Activated CD4-positive, alpha-beta T cell treated with anti-CD3 and anti-CD28 coated beads, Interleukin-2, amount 10 ng/mL, durations not matched to agents 7 days and 5 days (primary cell): ENCODE measurements at places on chromosomes 11 and 22.
A peak's percentile ranks its signal among the peaks of the same experiment; 100 is the strongest.

GRCh38 chr11:77039491-77040400 lies 5.5 kb downstream of the B3GNT6 start:
- DNase-seq = peak; percentile 32

DNA sequence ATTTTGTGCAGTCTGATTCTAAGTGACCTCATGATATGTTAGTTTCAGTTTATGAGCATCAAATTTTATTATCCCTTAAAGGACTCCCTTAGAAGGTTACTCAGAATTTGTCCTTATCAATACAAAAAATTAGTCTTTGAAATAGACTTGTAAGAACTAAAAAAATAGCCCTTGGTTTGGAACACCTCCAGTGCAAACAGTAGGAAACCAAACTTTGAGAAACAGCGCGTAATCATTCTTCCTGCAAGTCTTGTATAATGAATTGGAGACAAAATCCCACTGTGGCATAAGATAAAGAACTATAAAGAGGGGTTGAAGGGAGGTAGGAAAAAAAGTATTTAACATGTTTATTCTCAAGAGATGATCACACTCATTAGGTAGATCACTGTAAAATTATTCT lies 10.8 kb upstream of the MSANTD4 start:
- no peak for DNase-seq

GRCh38 chr22:23102776-23103175 lies 32.5 kb downstream of the GNAZ start:
- DNase-seq = no peak

GRCh38 chr11:73019996-73020395 lies 122.1 kb downstream of the FCHSD2 start:
- no peak for DNase-seq

DNA sequence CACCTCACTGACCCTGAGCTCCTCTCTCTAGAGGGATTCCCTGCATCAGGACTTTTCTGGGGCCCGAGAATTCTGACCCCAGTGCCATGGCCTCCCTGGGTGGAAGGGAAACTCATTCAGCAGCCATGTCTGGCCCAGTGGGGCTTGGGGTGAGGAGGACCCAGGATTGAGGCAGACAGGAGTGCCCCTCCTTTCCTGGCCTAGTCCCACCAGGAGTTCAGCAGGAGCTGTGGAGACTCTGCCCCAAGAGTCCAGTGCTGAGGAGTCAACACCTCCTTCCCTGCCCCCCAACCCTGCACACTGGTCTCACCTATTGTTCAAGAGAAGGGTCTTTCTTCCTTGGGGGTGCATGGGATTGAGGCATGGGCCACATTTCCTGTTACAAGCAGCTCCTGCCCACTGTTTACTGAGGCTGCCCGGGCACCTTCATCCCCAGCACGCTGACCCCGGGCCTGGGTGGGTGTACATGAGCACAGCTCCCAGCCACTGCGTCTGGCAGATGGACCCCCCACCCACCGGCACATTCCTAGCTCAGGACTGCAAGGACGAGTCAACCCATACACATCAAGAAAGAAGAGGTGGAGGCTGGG lies 33.9 kb downstream of the ALX4 start:
- DNase-seq = no peak

- no peak for DNase-seq
Observed at GRCh38 chr11:134578807-134579723, 167.0 kb upstream of the B3GAT1 start.

GRCh38 chr22:22663861-22664800 lies 19.7 kb downstream of the GGTLC2 start:
- DNase-seq = no peak

- no peak for DNase-seq
Observed at GRCh38 chr11:120774591-120775386, 249.1 kb upstream of the TBCEL start.

- no peak for DNase-seq
Observed at GRCh38 chr11:133506023-133506422, 26.3 kb downstream of the OPCML start.

DNA sequence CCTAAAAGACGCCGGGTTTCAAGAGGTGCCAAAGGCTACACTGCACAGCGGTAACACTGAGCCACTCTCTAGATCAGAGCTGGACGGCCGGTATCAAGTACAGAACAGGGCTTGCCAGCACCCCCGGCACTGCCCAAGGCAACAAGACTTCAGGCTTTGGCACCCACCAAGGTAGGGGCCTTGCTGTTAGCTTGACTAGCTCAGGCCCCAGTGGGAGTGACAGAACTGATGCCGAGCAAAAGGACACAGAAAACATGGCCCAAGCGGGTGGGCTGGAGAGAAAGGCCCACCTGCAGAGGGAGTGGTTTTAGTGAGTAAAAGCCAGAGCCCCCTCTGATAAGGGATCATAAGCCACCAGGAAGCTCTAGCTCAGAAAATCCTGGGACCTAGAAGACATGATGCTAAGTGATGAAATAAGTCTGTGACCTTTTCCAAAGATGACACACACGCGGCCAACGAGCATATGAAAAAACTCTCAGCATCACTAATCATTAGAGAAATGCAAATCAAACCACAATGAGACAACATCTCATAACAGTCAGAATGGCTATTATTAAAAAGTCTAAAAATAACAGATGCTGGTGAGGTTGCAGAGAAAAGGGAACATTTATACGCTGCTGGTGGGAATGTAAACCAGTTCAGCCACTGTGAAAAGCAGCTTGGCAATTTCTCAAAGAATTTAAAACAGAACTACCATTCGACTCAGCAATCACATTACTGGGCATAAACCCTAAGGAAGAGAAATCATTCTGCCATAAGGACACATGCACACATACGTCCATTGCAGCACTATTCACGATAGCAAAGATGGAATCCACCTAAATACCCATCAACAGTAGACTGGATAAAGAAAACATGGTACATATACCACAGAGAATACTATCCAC lies 12.9 kb downstream of the EHD1 start:
- DNase-seq = no peak

GRCh38 chr11:30893318-30893717 lies 307.2 kb upstream of the MPPED2 start:
- no peak for DNase-seq

GRCh38 chr22:49156662-49157285 lies 670.9 kb downstream of the BRD1 start:
- DNase-seq = no peak

- no peak for DNase-seq
Observed at GRCh38 chr11:25535467-25536272, 796.3 kb upstream of the ANO3 start.

DNA sequence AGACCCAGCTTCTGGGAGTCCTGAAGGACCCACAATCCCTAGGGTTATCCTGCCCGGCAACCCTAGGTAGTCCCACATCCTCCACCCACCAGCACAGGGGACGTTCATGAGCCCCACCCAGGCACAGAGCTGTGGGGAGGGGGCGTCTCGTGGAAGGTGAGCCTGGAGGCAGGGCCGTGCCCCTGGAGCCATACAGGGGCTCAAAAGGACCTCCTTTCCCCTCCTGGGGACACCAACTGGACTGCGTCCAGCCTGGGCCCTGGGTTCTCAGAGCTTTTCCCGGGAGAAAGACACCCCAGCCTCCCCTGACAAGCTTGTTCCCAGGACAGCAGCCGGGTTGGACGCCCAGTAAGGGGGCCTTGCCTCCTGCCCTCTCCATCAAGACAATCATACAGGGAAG lies 78.4 kb downstream of the BRD1 start:
- no peak for DNase-seq

- DNase-seq = no peak
Observed at GRCh38 chr11:95485115-95485900, 254.3 kb upstream of the SESN3 start.

DNA sequence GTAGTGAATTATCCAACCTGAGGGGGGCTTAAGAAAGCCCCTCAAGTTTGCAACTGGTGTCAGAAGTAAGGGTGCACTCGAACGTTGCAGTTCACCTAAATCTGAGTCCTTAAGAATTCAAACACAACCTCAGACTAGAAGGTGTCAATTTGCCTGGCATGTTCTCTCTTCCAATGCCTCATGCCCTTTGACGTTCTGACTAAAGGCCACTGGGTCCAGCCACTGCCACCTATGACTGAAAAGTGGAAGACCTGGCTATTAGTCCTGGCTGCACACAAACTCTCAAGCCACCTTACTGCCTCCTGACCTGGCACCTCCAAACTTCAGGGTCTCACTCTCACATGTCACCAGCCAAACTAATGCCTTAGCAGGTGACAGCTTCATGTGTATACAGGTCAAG lies 8.0 kb downstream of the APOL4 start:
- no peak for DNase-seq

DNA sequence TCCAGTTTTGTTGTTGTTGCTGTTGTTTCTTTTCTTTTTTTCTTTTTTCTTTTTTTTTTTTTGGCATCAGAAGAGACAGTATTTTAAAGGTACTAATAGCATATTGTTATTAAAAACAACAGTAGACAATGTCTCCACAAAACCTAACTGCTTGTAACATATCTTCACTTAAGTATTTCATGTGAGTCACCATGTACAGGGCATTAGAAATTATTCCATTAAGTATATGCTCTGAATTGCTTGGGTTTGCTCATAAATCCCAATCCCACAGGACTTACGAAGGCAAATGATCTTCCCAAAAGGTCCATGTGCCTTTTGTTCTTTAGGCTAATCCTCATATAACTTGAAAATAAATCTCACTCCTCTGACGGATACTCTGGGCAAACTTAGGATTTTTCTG lies 35.9 kb downstream of the MAP6 start:
- no peak for DNase-seq

GRCh38 chr11:96156379-96156722 lies 186.6 kb downstream of the MAML2 start:
- DNase-seq = no peak

DNA sequence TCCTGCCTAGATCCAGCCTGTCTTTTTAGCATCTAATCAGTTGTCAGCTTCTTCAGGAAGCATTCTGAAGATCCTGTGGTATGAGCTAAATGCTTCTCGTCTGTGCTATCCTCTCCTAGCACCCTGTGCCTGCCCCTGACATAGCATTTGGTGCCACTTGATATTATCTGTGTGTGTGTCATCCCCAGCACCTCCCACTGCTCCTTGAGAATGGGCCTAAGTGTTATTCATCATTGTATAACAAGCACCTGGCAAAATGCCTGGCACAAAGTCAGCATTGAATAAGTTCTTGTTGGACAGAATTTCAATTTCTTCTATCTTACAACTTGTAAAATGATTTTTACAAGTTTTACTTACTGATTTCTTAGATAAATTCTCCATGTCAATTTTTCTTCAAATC lies 28.1 kb upstream of the OLFML1 start:
- no peak for DNase-seq
